Large intestine (tissue), 12 donors: ENCODE measurements at places on chromosomes 5 and 9. TPM values are rescaled to one million over a fixed set of nuclear protein-coding genes. Genes with fewer than 3 reads are reported as not detected.

DNA sequence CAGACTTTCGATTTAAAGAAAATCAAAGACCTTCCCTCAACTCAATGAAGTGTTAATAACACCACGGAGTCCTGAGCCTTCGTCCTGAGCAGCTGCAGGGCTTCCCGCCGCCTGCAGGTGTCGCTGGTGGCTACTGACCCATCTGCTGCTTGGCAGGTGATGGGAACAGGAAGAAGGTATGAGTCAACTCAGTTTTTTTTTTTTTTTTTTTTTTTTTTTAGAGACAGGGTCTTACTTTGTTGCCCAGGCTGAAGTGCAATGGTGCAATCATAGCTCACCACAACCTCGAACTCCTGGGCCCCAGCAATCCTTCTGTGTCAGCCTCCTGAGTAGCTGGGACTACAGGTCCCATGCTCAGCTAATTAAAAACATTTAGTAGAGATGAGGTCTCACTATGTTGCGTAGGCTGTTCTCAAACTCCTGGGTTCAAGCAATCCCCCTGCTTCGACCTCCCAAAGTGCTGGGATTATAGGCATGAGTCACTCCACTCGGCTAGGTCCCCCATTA, 185.7 kb upstream of the IL12B start:
- no peaks in the 10 kb centered on the region for H3K4me1 ChIP-seq
- H3K27ac ChIP-seq: no peak overlapping the region
- peaks cover 3% of the 10 kb centered on the region for H3K27me3 ChIP-seq
- H3K36me3 ChIP-seq: no peaks in the 10 kb centered on the region

DNA sequence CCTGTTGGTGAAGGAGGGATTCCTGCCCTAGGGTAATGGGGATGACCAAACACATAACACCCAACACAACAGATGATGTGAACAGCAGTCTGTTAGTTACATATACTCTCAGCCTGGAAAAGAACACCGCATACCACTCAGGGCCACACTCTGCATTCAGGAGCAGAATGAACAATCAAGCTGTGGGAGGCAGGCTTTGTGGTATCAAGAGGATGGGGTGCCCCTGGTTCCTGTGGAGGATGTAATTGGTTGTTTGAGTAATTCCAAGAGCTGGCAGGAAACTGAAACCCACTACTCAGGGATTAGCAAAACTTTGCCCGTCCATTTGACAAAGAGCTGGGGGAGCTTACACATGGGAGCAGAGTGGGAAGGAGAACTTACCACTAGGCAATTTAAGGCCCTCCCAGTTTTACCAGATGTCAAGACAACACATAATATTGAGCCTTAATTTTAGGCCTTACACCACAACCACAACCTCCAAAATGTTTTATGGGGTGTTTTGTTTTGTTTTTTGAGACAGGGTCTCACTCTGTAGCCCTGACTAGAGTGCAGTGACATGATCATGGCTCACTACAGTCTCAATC, 15.6 kb upstream of the PRKAA1 start:
- H3K27ac ChIP-seq: no peak overlapping the region
- no peak overlapping the region for H3K4me3 ChIP-seq
- H3K27me3 ChIP-seq: no peaks in the 10 kb centered on the region
- no peaks in the 10 kb centered on the region for H3K36me3 ChIP-seq
- no peak for DNase-seq
- no peaks in the 10 kb centered on the region for H3K4me1 ChIP-seq

- H3K4me1 ChIP-seq: no peaks in the 10 kb centered on the region
- no peaks in the 10 kb centered on the region for H3K36me3 ChIP-seq
- DNase-seq: no peak
- no peaks in the 10 kb centered on the region for H3K27me3 ChIP-seq
Measured at GRCh38 chr5:169706758-169707450, 69.8 kb downstream of the DOCK2 start.

GRCh38 chr5:32490972-32491557, 46.5 kb upstream of the ZFR start:
- H3K27me3 ChIP-seq: no peaks in the 10 kb centered on the region
- H3K27ac ChIP-seq: no peak overlapping the region
- no peaks in the 10 kb centered on the region for H3K4me1 ChIP-seq
- no peaks in the 10 kb centered on the region for H3K36me3 ChIP-seq
- no peak overlapping the region for H3K4me3 ChIP-seq

The PRRC1 gene
- 75.5 TPM for polyA plus RNA-seq

The GDNF gene
- 4.2 TPM for polyA plus RNA-seq

The TXNDC8 gene
- not detected for polyA plus RNA-seq

The EPB41L4A gene
- polyA plus RNA-seq: 2.2 TPM
